Activated CD8-positive, alpha-beta memory T cell treated with anti-CD3 and anti-CD28 coated beads for 1 hour (primary cell): ENCODE measurements at places on chromosomes 1 and 21.

DNA sequence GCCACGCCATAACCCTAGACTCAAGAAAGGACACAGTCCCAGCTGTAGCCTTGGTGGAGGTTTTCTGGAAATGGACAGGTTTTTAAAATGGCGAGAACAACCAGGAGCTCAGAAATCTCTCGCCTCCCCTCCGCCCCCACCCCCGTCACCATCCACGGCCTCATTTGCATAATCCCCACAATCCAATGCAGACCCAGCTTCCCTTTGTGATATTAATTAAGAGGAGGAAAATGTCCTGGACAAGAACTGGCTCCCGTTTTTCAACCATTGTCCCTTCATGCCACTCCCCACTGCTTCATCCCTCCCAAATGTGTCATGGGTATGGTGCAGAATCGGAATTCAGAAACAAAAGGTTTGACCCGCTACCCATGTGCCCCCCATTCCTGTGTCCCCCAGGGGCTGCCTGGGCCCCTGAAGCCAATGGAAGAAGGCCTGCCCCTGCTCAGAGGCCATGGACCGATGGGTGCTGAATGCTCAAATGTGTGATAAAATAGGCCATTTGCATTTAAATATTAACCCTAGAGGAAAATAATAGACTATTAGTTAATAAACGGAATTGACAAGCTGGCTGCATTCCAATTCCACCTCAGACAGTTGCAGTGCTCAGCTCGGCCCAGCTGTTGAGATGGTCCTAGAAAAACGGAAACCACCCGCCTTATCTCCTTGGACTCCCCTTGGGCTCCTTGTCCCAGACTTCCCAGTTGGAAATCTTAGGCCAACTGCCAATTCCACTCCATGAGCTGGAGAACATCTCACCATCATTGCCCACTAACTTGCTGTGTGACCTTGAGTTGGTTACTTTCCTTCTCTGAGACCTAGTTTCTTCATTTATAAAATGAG, 10.7 kb upstream of the EPHB2 start:
- DNase-seq: no peak

DNA sequence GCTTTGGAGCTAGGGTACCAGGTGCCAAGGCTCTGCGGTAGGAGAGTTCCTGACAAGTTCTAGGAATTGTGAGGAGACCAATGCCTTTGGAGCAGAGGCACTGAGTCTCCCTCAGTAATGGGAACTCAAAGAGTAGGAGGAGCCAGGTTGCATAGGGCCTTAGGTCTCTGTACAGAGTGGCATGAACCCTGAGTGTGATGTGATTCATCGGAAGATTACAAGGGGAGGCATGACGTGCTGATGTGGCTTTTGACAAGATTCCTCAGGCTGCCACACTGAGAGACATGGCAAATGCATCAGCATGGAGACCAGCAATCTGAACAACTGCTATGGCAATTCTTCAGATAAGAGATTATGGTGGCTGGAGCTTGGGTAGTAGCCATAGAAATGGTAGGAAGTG, 94.6 kb upstream of the SLC44A3 start:
- DNase-seq: no peak

- DNase-seq: no peak
These were observed 3.4 kb downstream of the SELL start for GRCh38 chr1:169707912-169708604.

GRCh38 chr1:193456811-193457280, 270.4 kb upstream of the B3GALT2 start:
- no peak for DNase-seq

GRCh38 chr1:231411036-231411531, 11.0 kb downstream of the EGLN1 start:
- DNase-seq: no peak

- DNase-seq: no peak
These were observed 19.3 kb downstream of the DPT start for GRCh38 chr1:168709405-168710363.

DNA sequence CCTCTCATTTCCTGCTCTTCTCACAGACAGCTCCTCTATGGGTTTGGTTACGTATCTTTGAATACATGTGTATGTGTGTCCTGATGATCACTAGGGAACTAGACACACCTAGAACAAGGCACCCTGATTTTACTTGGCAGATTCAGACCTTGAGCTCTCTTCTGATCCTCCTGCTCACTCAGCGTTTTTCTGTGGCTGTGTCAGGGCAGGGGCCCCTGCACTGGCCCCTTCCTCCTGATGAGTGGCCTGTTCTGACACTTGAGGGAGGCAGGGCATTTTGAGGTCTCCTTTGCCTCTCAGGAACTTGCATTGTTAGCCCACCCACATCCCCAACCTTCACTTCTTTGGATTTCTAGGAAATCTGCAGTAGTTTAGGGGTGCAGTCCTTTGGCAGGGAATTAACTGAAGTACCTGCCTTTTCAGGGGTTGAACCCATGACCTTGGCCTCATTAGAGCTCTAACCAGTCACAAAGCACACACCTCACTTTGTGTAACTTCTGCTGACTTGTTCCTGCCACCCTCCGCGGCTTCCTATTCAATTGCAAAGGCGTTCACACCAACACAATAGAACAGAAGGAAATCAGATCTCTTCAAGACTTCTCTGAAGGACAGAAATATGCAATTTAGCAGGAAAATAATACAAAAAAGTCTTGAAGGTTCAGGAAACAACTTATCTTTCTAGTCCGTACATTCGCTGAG, 8.8 kb downstream of the SMYD2 start:
- DNase-seq: no peak

- DNase-seq: no peak
These were observed 216.1 kb upstream of the EDN2 start for GRCh38 chr1:41700581-41700980.

DNA sequence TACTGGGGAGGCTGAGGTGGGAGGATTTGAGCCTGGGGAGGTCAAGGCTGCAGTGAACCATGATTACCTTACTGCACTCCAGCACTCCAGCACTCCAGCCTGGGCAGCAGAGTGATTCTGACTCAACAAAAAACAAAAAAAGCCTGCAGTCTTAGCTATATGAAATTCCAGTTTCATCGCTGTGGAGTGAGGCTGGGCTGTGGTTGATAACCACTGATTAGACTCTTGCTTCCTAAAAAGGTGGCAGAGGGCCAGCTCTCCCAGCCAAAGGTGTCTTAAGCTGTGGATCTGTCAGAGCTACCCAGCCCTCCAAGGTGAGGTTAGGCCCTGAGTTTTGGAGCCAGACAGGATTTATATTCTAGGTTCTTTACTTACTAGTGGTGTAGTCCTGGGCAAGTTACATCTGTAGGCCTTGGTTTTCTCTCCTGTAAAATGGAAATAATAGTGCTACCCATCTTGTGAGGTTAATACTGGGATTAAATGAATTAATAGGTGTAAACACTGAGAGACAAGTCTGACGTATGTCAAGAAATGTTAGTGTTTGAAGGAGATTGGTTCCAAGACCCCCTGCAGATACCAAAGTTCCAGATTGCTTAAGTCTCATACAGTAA, 35.9 kb downstream of the TMCC2 start:
- DNase-seq: no peak
